ENCODE measurements at places on chromosomes 5 and 9.

- H3K4me3 ChIP-seq = no peak overlapping the region
- no peaks in the 10 kb centered on the region for H3K4me1 ChIP-seq
- H3K36me3 ChIP-seq = no peaks in the 10 kb centered on the region
- no peaks in the 10 kb centered on the region for H3K27me3 ChIP-seq
Measured at GRCh38 chr9:30713243-30713642, 1671.2 kb upstream of the ACO1 start.

DNA sequence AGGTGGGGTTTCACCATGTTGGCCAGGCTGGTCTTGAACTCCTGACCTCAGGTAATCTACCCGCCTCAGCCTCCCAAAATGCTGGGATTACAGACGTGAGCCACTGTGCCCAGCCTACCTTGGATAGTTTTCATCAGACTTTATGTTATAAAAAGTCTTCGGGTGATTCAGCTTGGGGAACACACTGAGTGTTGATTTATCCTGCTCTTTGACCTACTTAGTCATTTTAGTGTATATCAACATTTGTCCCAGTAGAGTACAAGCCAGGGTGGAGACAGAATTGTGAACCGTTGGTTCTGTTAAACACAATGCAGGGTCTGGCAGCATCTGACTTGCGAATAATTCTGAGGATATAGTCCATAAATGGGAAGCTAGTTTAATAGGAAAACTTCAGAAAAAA, 39.7 kb downstream of the NFX1 start:
- no peaks in the 10 kb centered on the region for H3K27me3 ChIP-seq
- H3K36me3 ChIP-seq = peaks cover 9% of the 10 kb centered on the region
- H3K4me1 ChIP-seq = no peaks in the 10 kb centered on the region
- no peak overlapping the region for H3K4me3 ChIP-seq
- H3K27ac ChIP-seq = no peak overlapping the region

GRCh38 chr5:134656690-134657089, 8.1 kb downstream of the SEC24A start:
- no peak overlapping the region for H3K27ac ChIP-seq
- DNase-seq = peak; percentile 17
- no peak overlapping the region for H3K4me3 ChIP-seq
- H3K36me3 ChIP-seq = peaks cover 4% of the 10 kb centered on the region
- H3K4me1 ChIP-seq = no peaks in the 10 kb centered on the region

- no peak for DNase-seq
- H3K36me3 ChIP-seq = no peaks in the 10 kb centered on the region
- H3K27ac ChIP-seq = no peak overlapping the region
- no peaks in the 10 kb centered on the region for H3K27me3 ChIP-seq
- H3K4me1 ChIP-seq = no peaks in the 10 kb centered on the region
Measured at GRCh38 chr9:7636838-7637467, 162.6 kb downstream of the DMAC1 start.

- no peak overlapping the region for H3K27ac ChIP-seq
- H3K4me1 ChIP-seq = no peaks in the 10 kb centered on the region
- no peak for DNase-seq
- no peaks in the 10 kb centered on the region for H3K36me3 ChIP-seq
- H3K4me3 ChIP-seq = no peak overlapping the region
Measured at GRCh38 chr5:124089578-124089977, 577.6 kb downstream of the CSNK1G3 start.

DNA sequence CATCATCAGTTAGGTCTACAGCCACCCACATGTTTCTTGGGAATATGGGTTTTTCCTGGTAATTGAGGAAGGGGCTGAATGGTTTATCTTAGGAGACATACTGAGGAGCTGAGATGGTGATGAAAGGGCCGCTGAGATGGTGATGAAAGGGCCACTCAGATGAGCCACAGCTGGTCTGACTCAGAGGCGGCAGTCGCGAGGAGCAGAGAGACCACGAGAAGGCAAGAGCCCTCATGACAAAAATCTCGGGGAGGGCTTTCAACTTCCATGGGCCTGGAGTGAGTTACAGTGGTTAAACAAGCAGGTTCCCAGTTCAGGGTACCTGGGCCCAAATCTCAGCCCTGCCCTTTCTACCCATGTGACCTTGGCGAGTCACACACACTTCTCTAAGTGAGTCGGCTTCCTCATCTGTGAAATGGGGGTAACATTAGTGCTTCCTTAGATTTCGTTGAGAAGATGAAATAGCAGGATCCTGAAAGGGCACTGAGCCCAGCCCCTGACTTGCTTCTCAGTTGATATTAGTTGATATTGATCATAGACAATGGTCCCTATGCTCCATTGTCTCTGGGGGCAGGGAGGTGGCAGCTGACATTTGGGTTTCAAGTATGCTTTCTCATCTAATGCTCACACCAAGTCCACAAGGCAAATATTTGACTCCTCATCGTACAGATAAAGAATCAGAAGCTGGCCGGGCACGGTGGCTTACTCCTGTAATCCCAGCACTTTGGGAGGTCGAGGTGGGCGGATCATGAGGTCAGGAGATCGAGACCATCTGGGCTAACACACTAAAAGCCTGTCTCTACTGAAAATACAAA, 169.5 kb downstream of the RGS3 start:
- DNase-seq = no peak
- H3K27ac ChIP-seq = no peak overlapping the region
- no peaks in the 10 kb centered on the region for H3K4me1 ChIP-seq
- H3K27me3 ChIP-seq = no peaks in the 10 kb centered on the region
- H3K4me3 ChIP-seq = no peak overlapping the region
- no peaks in the 10 kb centered on the region for H3K36me3 ChIP-seq

- no peak overlapping the region for H3K4me3 ChIP-seq
- no peak overlapping the region for H3K27ac ChIP-seq
- peaks cover 3% of the 10 kb centered on the region for H3K4me1 ChIP-seq
- DNase-seq = peak; percentile 40
- H3K27me3 ChIP-seq = no peaks in the 10 kb centered on the region
- H3K36me3 ChIP-seq = no peaks in the 10 kb centered on the region
Measured at GRCh38 chr9:99264070-99264680, 42.1 kb downstream of the SEC61B start.

Measured in mesendoderm (in vitro differentiated cells).